ENCODE measurements at places on chromosomes 2 and 18.

DNA sequence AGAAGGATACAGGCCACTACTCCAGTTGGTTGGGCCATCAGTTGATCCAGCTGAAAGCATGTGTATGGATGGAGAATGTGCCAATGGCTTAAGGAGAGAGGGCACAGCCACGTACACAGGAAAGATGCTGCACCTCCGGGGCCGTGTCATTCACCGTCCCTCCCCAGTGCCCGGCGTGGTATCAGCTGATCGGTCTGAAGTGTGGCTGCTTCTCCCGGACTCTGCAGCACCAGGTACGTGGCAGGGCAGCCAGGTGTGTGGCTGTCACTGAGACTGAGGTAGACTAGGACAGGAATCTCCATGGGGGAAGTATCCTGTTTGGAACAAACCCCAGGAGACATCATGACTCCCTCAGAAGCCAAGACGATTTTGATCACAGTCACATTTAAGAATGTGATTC lies 4.2 kb upstream of the ERFE start:
- H3K4me1 ChIP-seq = peaks cover 27% of the 10 kb centered on the region
- H3K4me3 ChIP-seq = no peak overlapping the region
- no peak for DNase-seq
- peaks cover 24% of the 10 kb centered on the region for H3K27me3 ChIP-seq

DNA sequence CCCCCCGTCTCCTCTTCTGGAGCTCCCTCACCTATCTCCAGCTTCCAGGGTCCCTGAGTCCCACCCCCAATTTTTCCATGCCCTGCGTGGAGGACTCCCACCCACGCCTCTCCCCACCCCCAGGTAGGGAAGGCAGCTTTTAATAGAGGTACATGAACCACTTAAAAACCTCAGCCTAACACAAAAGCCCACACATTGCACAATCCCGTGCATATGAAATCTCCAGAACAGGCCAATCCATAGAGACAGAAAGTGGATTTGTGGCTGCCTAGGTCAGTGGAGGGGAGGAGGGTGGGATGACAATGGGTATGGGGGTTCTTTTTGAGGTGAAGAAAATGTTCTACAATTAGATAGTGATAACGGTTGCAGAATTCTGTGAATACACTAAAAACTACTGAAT lies 145.6 kb downstream of the CABLES1 start:
- no peak for DNase-seq
- H3K36me3 ChIP-seq = peaks cover 22% of the 10 kb centered on the region
- H3K27ac ChIP-seq = no peak overlapping the region
- peaks cover 13% of the 10 kb centered on the region for H3K27me3 ChIP-seq
- H3K4me3 ChIP-seq = no peak overlapping the region

DNA sequence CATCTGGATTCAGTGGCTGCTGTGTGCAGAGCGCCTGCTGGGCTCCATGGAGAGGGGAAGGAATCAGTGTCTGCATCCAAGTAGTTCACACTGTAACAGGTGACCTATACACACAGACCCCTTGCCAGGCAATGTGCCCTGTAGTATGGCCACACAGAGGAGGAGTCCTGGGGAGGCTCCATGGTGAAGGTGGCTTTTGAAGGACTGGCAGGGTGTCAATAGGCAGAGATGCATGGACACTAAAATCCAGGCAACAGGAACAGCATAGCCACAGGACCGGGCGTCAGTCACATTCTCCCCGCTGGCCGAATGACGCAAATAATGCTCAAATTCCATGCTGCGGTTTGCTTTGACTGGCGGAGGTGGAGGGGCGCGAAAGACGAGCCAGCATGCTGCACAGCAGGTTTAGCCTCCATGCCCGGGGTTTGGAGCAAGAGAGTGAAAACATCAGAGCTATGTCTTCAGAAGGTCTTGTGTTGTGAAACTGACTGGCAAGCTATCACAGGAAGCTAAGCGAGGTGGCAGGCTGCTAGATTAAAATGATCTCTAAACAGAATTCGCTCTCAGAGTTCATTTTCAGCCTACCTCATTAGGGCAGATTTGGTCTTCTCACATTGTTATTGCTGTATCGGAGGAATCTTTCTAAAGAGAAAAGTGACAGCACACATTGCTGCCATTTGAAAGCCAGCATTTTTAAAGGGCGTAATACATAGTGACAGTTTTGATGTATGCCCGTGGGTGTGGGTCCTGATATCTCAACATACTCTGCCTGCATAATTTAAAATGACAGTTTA lies 1.2 kb upstream of the CHMP1B start:
- H3K36me3 ChIP-seq = no peaks in the 10 kb centered on the region
- H3K27me3 ChIP-seq = peaks cover 4% of the 10 kb centered on the region
- peak overlapping the region; percentile 99 for H3K4me3 ChIP-seq
- peak overlapping the region; percentile 100 for H3K27ac ChIP-seq
- peak; percentile 26 for DNase-seq

- no peaks in the 10 kb centered on the region for H3K36me3 ChIP-seq
- peaks cover 14% of the 10 kb centered on the region for H3K4me1 ChIP-seq
- no peak overlapping the region for H3K4me3 ChIP-seq
These were observed 180.2 kb upstream of the RAB6C start for GRCh38 chr2:129799036-129799958.

GRCh38 chr18:79064228-79064627 lies 5.0 kb upstream of the ATP9B start:
- DNase-seq = no peak
- H3K4me1 ChIP-seq = no peaks in the 10 kb centered on the region
- no peak overlapping the region for H3K27ac ChIP-seq

DNA sequence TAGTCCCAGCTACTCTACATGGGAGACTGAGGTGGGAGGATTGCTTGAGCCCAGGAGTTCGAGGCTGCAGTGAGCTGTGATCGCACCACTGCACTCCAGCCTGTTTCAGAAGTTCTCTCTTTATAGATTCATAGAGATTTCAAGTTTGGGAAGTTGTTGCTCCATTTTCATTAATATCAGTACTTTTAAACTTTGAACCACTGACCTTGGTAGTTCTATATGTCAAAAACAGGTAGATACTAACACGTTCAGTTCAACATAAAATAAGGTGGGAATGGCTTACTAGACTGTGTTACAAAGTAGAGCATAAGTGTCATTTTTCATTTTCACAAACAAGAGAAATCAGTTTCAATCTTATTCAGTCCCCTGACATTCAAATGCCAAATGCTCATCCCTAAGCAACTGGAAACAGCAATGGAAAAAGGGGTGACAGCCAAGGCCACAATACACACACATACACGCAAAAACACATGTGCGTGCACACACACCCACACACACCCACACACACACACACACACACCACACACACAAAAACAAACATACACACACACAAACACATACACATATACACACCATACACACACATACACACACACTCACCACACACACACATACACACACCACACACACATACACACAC lies 71.7 kb downstream of the PIEZO2 start:
- no peak overlapping the region for H3K27ac ChIP-seq
- H3K4me1 ChIP-seq = peaks cover 18% of the 10 kb centered on the region
- H3K27me3 ChIP-seq = no peaks in the 10 kb centered on the region
- no peak for DNase-seq
- no peak overlapping the region for H3K4me3 ChIP-seq
- no peaks in the 10 kb centered on the region for H3K36me3 ChIP-seq

DNA sequence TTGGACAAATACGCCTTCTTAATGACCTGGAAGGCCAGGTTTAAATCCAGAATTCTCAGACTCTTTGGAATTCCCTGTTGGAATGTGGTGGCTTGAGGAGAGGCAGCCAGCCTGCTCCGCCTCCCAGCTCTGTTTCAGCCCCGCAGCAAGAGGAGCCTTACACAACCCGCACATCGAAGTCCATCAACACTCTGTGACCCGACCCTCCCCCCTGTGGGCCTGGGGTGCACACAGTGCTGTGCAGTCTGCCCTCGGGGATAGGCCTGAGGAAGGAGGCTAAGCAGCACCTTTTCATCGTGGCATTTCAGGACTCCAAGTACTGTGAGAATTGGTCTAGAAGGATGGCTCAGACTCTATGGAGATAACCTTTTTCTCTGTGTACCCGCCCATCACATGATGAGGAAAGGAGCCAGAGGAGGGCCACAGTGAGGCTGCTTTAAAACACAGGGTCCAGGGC lies 73.7 kb downstream of the GREB1L start:
- H3K4me1 ChIP-seq = peaks cover 66% of the 10 kb centered on the region
- DNase-seq = peak; percentile 51
- peaks cover 63% of the 10 kb centered on the region for H3K36me3 ChIP-seq
- peaks cover 4% of the 10 kb centered on the region for H3K27me3 ChIP-seq

GRCh38 chr2:14790041-14790640 lies 157.6 kb downstream of the LRATD1 start:
- H3K36me3 ChIP-seq = peaks cover 4% of the 10 kb centered on the region
- no peaks in the 10 kb centered on the region for H3K27me3 ChIP-seq
- no peaks in the 10 kb centered on the region for H3K4me1 ChIP-seq
- no peak overlapping the region for H3K4me3 ChIP-seq

GRCh38 chr2:164786787-164787186 lies 54.8 kb downstream of the COBLL1 start:
- no peak overlapping the region for H3K4me3 ChIP-seq
- H3K27me3 ChIP-seq = no peaks in the 10 kb centered on the region
- DNase-seq = no peak
- H3K4me1 ChIP-seq = no peaks in the 10 kb centered on the region
- H3K36me3 ChIP-seq = no peaks in the 10 kb centered on the region

DNA sequence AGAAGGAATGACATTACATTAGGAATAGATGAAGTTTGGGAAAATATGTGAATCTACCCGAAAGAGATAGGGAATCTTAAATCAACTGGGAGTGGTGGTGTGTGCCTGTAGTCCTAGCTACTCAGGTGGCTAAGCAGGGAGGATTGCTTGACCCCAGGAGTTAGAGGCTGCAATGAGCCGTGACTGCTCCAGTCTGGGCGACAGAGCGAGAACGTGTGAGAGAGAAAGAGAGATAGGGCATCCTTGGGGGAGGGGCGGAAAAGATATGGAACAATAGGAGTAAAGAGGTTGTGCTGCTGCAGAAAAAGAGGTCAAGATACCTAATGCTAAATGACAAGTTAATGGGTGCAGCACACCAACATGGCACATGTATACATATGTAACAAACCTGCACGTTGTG lies 47.1 kb upstream of the ADAM23 start:
- H3K4me3 ChIP-seq = peak overlapping the region; percentile 9
- H3K27me3 ChIP-seq = peaks cover 7% of the 10 kb centered on the region
- H3K27ac ChIP-seq = no peak overlapping the region
- DNase-seq = peak; percentile 47
- peaks cover 25% of the 10 kb centered on the region for H3K4me1 ChIP-seq

DNA sequence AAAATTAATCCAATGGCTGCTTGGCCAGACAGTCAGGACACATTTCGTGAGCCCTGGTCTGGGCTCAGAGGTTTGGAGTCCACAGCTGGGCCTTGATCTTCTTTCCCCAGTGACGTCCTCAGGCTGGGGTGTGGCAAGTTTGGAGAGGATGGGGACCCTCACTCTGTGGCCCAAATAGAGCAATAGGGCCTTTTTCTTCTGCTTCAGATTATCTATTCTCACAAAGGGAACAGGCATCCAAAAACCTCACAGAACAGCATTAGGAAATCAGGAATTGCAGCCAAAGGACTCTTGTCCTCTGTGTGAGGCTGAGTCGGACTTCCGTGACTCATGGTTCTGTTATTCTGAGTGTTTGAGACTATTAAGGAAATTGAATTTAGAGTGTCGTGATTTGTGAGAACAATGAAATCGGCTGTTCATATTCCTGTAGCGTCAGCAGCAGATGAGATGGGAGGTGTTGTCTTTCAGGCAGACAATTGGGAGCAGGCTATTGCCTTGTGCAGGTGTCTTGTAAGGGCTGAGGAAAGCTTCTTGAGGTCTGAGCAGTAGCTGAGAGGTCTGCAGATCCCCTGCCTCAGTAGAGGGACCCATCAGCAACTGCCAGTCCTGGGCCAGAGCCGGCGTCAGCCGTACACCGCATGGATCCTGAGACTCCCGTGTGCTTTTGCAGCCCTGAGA lies 113.8 kb downstream of the SH3RF3 start:
- no peak overlapping the region for H3K27ac ChIP-seq
- H3K4me3 ChIP-seq = no peak overlapping the region
- H3K36me3 ChIP-seq = no peaks in the 10 kb centered on the region
- peaks cover 69% of the 10 kb centered on the region for H3K4me1 ChIP-seq
- no peak for DNase-seq

DNA sequence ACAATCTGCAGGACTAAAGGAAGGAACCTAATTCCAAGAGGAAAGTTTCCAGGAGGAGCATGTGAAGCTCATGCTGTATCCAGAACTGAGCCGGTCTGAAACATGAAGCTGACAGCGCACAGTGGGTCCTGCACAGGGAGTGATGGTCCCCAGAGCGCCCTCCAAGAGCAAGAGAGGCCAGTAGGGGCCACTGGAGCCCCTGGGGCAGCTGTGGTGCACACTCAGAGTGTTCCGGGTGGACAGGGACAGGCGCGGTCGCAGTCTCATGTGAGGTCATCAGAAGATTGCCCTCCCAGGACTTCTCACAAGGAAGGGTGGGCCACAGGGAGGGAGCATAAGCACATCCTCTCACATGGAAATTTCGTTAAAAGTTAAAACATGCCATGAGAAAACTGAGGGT lies 355.9 kb downstream of the EIPR1 start:
- no peaks in the 10 kb centered on the region for H3K4me1 ChIP-seq
- H3K4me3 ChIP-seq = no peak overlapping the region
- H3K36me3 ChIP-seq = no peaks in the 10 kb centered on the region
- peaks cover 9% of the 10 kb centered on the region for H3K27me3 ChIP-seq
- H3K27ac ChIP-seq = no peak overlapping the region

- H3K4me3 ChIP-seq = peak within 1 kb of the TSS; percentile 29
- no peak for DNase-seq
- H3K27ac ChIP-seq = no peak within 1 kb of the TSS
- H3K27me3 ChIP-seq = peaks cover 20% of the 10 kb centered on the region
These were observed at the start of gene SPEG for GRCh38 chr2:219434718-219435525. SPEG (plus strand) TSS chr2:219434843; CDS start chr2:219434978, 135 bp downstream.

DNA sequence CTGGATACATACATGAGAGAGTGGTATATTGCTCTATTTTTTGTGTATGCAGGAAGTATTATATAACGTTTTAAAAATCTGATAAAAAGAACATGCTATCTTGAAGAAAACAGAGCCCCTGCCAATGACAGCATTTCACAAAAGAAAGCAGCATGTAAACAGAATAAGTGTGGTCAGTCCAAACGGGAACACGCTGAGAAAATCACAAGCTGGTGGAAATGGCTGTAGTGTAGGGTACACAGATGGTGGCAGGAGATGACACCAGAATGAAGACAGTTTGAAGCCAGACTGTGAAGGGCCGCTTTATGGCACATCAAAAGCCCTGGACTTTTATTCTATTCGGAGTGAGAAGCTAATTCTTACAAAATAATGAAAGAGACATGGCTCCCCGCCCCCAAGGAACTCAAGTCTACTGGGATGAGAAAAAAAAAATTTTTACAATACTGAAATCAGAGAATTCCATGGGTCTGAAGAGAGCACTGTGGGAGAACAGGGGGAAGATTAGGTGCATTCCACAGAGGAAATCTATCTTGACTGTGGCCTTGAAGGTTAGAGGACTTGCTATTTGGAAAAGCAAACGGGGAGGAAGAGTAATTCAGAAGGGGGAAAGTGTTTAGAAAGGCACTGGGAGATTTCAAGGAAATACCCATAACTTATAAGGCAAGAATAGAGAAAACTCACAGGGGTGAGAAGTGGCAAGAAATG lies 217.7 kb upstream of the SMAD7 start:
- H3K27ac ChIP-seq = peak overlapping the region; percentile 55
- peaks cover 30% of the 10 kb centered on the region for H3K4me1 ChIP-seq
- no peaks in the 10 kb centered on the region for H3K27me3 ChIP-seq
